Activated CD4-positive, alpha-beta T cell treated with anti-CD3 and anti-CD28 coated beads for 24 hours (primary cell): ENCODE measurements at places on chromosomes 12 and 14.

GRCh38 chr12:21656905-21657325 lies 727 bp downstream of the LDHB start:
- DNase-seq: peak; percentile 23

DNA sequence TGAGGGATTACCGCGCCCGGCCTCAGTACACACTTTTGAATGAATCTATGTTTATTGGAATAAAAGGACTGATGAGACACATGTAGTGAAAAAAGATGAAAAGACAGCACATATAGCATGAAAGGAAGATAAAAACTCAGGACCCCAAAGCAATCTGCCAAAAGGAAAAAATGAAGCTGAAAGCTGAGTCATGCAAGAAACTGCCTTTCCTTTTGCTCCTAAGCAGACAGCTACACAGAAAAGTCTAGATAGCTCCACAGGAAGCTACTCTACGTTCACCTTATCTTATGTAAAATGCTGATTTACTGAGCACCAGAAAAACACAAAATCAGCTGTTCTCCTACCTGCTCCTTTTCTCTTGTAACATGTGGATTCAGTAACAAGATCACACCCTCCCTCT lies 128.4 kb downstream of the NTF3 start:
- no peak for DNase-seq

DNA sequence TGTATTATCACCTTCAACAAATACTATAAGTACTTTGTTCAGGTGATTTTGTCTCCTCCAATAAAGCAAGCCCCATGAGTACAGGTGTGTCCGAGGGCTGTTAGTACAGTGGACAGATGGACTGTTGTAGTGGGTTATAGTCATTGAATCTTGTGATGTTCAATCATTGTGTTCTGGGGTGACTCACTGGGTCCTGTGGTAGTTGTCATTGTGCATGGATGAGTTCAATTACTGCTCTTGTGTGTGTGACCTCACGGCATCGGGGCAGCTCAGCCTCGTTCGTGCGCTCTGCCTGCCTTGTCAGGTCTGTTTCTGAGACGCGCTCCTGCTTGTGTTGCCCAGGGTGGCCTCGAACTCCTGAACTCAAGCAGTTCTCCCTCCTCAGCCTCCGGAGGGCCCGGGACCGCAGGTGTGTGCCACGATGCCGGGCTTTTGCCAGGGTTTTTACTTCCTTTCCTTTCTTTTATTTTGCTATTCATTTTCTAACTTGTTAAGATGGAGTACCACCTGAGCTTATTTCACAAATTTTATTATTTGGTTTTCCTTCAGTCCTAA lies 72.2 kb downstream of the DDX51 start:
- DNase-seq: no peak

GRCh38 chr14:73026243-73026844 lies 562 bp downstream of the ZFYVE1 start:
- no peak for DNase-seq

- no peak for DNase-seq
Measured at GRCh38 chr12:110765111-110765510, 22.4 kb upstream of the PPP1CC start.

GRCh38 chr12:95703986-95704385 lies 86.6 kb downstream of the NTN4 start:
- no peak for DNase-seq

GRCh38 chr12:121033625-121034349 lies 5.3 kb downstream of the OASL start:
- DNase-seq: peak; percentile 32

DNA sequence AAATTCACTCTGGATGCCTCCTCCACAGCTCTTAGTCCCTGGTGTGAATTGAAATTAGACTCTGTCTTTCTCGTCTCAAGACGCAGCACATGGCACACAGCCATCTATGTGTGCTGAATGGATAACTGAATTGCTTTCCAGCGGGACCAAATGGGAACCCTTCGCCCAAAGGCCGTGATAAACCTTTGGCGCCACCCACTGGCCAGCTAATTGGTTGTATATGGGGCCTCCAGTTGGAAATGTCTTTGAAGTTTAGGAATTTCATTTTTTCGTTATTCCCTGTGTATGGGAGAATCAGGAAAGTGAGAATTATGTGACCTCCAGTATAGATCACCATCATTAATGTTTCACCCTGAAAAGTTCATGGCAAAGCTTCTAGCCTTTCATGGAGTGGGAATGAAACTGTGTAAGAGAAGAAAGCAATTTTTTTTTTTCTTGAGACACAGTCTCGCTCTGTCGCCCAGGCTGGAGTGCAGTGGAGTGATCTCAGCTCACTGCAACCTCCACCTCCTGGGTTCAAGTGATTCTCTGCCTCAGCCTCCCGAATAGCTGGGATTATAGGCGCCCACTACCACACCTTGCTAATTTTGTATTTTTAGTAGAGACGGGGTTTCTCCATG lies 9.8 kb upstream of the HSP90AA1 start:
- DNase-seq: peak; percentile 63

DNA sequence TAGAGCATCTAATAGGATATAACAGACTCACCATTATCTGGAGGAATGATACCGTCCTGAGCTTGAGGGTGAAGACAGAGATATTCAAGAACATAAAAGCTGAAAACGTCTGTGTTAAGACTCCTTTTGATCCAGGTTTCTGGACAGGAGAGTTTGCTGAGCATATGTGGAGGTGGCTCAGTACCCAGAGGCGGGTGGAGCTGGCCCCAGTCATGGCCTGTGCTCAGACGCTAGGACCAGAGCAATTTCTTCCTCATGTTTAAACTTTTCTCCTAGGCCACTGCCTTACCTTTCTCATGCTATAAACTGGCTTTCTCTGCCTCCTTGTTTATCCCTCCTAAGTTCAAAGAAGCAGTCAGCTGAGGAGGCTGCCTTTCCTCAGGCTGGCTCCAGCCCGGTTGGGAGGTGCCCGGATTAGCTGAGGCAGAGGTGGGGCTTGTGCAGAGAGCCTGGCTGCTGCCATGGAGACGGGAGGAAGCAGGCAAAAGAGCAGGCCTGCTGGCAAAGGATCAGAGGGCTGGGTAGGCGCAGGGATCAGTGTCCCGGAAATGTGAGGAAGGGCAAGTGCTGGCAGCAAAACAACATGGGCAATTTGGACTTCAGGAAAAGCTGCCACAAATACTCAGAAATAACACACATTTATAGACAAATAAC lies 13.7 kb downstream of the COA8 start:
- no peak for DNase-seq

- DNase-seq: peak; percentile 83
Measured at GRCh38 chr12:49060237-49061156, at the start of gene KMT2D. TSS of gene KMT2D (minus strand) at chr12:49060794. CDS start at chr12:49055324, 5,470 bp downstream.
